ENCODE measurements at places on chromosomes 7 and 10.
A peak's percentile ranks its signal among the peaks of the same experiment; 100 is the strongest.

DNA sequence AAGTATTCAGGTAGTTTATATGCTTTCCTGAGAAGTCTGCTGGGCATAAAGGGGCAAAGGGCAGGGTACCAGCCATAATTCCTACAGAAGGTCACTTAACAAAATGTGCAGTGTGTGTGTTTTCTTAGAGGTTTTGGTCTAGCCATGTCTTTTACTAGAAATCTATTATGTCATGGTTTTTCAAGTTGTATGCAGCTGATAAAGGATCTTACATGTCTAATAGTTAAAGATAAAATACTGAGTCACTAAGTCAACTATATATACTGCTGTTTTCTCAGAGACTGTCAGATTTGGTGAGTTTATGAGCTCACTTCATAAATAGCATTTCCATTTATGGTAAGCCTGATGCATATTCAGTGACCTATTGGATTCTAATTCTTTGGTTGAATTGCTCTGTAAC, 7.7 kb downstream of the CASP2 start:
- DNase-seq, result no peak

DNA sequence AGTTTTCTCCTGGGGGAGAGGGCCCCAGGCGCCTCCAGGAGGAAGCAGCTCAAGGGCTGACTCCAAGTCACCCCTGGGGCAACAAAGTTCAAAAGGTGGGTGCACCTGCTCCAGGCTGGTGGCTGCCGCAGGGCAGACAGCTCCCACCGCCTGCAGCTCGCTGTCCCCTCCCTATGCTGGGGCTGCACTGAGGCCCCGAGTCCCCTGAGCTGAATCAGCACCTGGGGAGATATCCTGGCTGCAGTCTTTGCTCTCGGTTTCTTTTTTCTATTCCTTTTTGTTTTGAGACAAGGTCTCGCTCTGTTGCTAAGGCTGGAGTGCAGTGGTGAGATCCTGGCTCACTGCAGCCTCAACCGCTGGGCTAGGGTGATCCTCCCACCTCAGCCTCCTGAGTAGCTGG, 183.4 kb downstream of the DNAJB6 start:
- DNase-seq, result no peak

DNA sequence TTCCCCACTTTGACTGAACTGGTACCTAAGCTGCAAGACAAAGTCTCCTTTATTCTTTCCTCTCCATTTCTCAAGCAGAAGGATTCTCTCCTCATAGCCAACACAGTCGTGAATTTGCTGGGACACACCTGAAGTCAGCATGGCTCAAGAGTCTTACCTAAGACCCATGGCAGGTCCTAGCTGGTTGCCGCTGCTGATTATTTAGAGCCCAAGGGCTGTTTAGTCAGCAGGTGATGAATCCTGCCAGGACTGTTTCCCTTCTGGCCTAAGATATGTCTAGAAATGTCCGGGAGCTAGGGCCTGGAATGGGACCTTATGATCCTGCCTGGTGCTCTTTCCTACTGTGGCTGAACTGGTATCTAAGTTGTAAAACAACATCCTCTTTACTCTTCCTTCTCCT, 82.8 kb downstream of the AHCYL2 start:
- no peak for DNase-seq

GRCh38 chr7:30992414-30992813, 28.7 kb downstream of the GHRHR start:
- DNase-seq, result no peak

DNA sequence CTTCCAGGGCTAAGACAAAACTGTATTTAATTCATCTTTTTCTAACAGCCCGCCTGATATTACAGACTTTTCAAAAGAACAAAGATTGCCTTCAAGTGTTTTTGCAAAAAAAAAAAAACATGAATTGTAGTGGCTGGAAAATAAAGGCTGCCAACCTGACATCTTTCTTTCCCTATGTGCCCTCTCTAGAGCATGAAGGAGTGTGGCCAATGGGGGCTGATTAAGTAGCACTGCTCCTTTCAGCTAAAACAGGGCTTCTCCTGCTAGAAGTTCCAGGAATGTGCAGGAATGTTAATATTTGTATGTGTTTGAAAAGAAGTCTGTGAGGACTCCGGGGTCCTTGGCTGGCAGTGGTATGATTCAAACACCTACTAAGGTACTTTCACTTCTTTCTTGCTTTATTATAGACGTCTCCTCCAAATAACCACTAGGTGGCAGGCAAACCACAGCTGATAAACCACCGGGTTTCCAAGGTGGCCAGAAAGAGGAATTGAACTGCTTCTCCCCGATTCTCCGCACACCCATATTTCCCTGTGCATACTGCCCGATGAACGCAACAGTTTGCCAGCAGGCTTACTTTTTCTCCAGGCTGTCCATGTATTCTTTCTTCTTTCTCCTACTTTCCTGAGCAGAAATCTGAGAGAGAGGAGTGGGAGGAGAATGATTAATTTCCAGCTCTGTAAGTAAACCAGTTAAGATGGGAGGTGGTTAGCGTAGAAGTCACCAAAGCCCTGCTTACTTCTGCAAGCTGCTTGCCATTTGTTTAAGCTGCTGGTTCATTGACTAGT, 56.8 kb upstream of the DGKI start:
- no peak for DNase-seq

DNA sequence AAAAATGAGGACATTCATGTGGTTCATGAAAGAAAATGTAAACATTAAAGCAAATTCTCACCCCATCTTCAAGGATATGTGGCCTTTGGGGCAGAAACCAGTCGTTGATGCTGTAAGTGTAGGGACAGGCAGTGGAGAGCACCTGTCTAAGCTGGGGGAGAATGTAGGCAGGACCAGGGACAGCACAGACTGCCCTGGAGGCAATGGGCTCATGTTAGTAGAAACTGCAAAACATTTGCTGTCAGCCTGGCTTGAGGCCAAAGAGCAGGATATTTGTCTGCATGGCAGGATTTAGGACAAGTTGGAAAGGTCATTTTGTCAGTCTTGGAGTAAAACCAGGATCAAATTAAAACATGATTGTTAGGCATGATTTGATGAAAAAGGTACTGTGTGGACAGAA, 211.6 kb upstream of the AGK start:
- no peak for DNase-seq

DNA sequence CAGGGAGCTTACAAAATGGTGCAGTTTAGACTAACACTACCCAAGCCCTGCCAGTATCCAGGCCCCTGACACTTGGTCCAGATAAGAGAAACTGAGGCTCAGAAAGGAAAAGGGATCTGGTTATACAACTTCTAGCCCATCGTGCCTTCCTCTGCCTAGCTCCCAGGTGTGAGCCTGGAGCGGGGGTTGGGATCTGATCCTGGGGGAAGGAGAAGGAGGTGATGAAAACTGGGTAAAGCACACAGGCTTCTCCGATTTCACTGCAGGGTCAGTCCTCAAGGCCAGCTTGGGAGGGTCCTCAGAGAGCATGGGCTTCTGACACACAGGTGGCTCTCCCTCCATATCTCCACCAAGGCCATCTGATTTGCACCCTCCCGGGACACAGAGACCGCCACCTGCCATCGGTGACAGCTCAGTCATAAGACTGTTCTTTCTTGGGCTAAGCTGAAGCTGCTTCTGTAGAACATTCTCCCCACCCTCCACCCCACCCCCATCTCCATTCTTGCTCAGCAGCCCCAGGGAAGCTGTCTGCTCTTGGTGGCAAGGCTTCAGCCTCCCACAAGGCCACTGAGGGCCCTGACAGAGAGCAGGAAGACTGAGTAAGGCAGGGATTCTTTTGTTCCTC, 16.4 kb downstream of the SRRM3 start:
- no peak for DNase-seq

- no peak for DNase-seq
Measured at GRCh38 chr10:133400624-133401424, 6.9 kb downstream of the MTG1 start.

GRCh38 chr7:140625908-140626868, 14.4 kb downstream of the DENND2A start:
- no peak for DNase-seq

DNA sequence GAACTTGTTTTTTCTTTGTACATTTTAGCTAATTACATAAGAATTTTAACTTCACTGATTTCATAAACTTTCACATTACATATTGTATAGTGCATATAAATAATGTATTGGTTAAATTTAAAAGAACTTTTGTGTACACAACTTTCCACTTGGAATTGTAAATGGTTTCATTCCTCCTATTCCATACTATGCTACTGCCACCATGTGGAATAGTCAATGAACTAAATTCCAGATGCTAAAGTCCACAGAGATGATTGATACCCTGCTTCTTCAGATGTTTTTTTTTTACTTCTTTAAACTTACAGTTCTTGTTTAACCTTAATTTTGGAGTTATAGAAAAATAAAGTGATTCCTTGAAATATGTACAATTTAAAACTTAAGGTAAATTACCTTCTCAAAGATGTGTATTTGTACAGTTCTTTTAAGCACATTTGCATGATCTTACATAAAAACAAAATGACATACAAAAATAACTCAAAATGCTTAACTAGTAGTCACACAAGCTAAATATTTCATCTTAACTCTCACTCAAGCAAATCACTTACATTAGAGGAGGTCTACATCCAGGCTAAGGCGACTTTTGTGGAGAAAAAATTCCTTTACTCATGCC, 247.6 kb upstream of the HGF start:
- DNase-seq, result no peak

DNA sequence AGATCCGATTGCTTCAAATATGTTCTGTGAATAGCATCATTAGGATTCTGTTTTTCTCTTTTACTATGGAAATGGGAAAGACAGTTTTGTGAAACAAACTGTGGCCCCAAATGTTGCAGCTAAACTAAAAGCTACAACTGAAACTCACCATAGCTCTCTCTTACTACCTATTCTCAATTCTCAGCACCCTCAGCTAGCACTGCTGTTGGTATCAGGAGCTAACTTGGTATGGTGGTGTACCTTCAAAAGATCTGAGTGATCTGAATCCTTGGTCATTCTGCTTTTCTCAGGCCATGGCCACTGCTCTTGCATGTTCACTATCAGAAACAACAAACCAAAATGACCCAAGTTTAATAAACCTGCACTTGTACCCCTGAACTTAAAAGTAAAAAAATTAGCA, 1208.0 kb downstream of the SORCS1 start:
- DNase-seq, result no peak

GRCh38 chr10:61883371-61884025, 18.0 kb upstream of the ARID5B start:
- DNase-seq, result no peak

DNA sequence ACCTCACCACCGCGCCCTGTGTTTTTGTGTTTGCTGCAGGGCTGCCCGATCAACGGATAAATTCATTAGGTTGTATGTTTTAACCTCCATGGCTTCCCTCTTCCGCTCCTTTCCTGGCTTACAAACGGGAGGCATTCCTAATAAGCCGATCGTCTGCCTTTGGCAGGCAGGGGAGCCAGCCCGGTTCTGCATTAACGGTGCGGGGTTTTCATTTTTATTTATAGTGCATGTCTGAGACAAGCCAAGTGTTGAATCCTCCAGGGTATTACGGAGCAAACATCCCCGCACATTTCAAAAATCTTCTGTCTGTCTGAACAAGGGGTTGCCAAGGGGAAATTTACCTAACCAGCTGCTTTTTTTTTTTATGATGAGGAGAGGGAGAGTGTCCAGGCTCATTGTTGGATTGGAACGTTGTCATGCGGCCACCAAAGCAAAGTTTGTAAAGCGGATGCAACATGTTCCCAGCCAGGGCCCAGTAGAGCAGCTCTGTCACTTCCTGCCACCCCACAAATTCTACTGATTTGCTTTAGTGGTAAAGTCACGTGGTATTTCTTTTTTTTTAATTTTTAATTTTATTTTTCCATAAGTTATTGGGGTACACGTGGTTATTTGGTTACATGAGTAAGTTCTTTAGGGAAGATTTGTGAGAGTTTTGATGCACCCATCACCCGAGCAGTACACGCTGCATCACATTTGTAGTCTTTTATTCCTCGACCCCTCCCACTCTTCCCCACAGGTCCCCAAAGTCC, 92.3 kb upstream of the BAIAP2L1 start:
- no peak for DNase-seq

DNA sequence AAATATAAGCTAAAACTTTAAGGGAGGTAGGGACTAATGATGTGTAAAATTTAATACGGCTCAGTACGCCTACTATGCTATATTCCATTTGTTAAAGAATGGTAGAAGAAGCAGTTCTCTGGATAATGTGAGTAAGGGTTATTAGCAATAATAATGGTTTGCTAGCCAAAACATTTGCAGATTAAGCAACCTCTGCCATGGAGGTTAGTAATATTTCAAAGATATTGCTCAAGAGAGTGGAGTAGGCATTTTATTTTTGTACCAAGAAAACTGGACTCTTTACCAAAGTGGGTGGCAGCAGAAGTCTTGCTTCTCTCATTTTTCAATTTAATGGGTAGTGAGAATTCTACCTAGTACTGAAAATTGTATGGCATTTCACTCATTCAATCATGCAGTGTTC, 158.9 kb upstream of the TMEM106B start:
- DNase-seq, result no peak

- no peak for DNase-seq
Measured at GRCh38 chr10:117817116-117817515, 229.6 kb downstream of the RAB11FIP2 start.

GRCh38 chr10:69915215-69915560, 113.5 kb downstream of the COL13A1 start:
- DNase-seq, result no peak

GRCh38 chr7:40077849-40078248, 56.6 kb downstream of the MPLKIP start:
- peak; percentile 3 for DNase-seq

DNA sequence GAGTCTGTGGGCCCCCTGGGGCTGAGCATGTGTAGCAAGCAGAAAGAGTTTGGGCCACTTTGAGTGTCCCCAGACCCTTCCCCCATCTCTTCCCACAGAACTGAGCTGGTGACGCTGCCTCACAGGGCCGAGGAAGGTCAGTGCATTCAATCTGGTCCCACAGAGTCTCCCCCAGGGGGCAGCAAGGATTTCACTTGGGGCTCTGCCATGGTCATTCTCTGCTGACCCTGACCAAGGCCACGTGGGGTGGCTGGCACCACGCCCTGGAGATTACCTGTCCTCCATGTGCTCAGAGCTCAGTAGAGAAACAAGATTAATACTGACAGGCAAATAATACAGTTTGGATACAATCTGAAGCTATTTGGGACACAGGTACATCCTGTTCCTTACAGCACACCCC, 30.2 kb downstream of the ADRA2A start:
- DNase-seq, result no peak

- no peak for DNase-seq
Measured at GRCh38 chr7:157041514-157042277, 31.2 kb upstream of the MNX1 start.

DNA sequence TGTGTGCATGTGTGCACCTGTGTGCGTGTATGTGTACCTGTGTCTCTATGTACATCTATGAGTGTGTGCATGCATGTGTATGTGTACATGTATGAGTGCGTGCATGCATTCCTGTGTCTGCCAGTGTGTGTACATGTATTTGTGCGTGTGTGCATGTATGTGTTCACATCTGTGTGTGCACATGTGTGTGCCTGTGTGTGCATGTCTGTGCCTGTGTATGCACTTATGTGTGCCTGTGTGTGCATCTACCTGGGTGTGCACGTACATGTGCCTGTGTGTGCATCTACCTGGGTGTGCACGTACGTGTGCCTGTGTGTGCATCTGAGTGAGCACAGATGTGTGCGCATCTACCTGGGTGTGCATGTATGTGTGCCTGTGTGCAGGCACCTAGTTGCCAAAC, 102.2 kb upstream of the DIP2C start:
- DNase-seq, result no peak

GRCh38 chr10:20598590-20598989, 298.5 kb downstream of the NEBL start:
- DNase-seq, result peak; percentile 80
